ENCODE measurements at places on chromosomes 3 and 15.

DNA sequence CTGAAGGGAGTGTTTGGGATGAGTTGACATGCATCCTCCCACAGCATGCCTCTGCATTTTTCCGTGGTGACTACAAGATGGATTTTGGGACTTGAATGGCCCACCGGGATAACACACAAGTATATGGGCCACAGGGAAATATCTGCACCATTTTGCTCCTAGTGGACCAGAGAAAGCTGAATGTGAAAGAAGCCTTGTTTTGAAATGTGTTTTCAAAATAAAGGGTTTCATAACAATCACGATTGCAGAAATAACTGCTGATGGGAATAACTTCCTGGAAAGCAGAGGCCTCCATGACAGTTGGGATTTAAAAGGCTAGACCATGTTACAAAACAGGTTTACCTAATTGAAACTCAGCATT lies 77.5 kb upstream of the PRR23C start:
- no peak for DNase-seq

DNA sequence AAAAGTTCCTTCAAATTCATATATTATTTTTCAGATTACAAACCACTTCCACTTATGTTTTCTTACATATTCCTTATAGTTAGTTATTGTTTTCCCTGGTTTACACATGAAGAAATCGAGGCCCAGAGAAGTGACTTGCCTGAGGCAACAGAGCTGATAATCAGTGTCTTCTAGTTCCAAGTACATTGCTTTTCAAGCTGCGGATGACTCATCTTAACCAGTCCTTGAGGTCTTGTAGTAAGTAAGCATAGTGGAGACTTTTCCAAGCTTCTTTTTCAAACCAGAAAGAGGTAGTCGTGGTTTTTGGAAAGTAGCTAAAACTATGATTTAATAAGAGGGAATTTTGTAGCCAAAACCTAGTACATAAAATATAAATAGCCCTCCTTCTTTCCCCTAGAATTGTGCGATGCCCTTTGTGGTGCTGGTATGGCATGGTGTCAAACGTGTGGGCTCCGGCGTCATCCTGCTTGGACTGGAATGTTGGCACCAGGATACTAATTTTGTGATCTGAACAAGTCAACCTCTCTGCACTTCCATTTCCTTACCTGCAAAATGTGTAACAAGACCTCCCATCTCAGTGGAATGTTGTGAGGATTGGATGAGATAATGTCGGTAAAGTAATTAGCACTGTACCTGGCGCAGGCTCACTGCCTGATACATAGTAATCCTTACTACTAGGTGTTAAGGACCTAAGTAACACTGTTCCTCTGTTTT lies 19.0 kb upstream of the DLG1 start:
- no peak for DNase-seq

DNA sequence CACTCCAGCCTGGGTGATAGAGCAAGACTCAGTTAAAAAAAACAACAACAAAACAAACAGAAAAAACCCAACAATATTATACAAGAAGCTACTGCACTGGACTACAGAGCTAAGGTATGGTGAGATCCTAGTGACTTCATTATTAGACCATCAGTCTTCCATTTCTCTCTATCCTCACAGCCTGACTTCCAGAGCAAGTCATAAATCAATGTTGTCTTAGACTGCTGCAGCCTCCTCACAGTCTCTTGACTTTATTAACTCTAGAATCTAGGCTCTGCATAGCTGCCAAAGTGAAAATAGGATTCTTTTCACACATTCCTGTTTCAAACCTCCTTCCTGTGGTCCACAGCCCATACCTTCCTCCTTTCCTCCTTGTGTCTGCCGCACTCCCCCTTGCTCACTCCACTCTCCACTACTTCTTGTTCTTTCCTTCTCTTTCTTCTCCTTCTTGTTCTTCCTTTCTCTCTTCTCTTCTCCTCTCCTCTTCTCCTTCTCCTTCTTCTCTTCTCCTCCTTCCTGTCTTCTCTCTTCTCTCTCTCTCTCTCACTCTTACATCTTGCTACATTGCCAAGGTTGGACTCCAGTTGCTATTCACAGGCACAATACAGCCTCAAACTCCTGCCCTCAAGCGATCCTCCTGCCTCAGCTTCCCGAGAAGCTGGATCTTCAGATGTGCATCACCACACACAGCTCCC lies 49.4 kb downstream of the CCR4 start:
- DNase-seq = no peak

DNA sequence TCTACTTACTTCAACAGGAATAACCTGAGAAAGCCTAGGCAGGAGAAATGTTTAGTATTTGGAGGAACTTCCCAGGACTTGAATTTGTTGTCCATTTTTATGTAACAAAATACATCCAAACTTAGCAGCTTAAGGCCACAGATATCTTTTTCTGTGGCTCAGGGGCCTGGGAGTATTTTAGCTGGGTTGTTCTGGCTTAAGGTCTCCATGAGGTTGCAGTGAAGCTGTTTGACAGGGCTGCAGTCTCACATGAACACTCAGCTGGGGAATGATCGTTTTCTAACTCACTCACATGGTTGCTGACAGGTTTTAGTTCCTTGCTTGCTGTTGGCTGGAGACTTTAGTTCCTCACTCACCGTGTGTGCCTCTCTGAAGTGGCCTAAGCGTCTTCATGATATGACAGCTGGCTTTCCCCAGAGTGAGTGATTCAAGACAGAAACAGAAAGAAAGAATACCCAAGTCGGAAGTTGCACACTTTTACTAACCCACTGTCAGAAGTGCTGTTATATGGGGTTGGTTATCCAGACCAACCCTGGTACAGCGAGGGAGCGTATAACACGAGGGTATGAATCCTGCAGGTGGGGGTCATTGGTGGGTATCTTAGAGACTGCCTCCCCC lies 229.7 kb upstream of the TBL1XR1 start:
- DNase-seq = no peak

DNA sequence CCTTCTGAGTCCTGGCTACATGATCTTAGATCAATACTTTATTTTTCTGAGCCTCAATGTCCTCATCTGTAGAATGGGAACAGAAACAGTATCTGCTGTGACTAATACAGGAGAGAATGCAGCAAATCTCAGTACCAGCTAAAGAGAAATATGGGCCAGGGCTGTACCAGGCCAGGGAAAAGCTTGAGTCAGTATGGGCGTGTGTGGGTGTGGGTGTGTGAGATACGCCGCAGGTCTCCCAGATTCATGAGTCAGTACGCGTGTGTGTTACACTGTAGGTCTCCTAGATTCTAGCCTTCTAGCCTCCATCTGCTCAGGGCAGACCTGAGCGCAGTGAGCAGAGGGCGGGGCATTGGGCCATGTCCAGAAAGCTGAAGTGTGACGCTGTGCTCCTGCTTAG lies 15.2 kb downstream of the GNAI2 start:
- DNase-seq = no peak

- DNase-seq = no peak
Observed at GRCh38 chr15:41881920-41882688, 11.7 kb downstream of the SPTBN5 start.

GRCh38 chr15:61364871-61365270 lies 135.8 kb upstream of the RORA start:
- DNase-seq = no peak

DNA sequence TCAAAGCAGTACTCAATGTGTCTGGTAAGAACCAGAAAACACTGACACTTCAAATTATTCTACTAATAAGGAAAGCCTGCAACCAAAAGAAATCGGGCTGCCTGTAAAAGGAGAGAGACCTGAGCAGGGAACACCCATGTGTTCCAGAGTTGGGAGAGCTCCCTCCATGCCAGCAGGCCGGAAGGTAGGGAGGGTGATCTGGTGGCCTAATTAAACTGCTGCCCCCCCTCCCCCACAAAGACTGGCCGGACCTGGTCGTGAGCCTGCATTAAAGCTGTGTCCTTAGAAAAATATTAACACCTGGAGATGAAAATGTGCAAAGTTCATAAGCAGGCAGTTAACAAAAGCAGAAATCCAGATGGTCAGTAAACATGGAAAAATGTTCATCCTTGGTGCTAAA lies 170.6 kb upstream of the BHLHE40 start:
- DNase-seq = no peak

DNA sequence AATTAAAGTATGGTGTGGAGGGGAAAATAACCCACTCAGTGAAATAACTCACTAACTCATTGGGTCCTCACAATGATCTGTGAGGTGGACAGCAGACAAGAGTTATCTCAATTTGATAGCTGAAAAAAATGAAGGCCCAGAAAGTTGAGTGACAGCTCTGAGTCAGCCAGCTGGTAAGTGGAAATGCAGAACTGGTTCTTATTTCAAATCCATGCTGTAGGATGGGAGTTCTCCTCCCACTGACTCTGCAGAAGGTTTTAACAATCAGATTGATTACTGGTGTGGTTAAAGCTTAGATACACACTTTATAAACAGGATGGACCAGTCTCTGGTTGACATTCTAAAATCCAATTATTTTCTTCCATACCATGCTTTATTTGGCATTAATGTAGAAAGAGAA lies 87.0 kb upstream of the LMOD3 start:
- DNase-seq = no peak

DNA sequence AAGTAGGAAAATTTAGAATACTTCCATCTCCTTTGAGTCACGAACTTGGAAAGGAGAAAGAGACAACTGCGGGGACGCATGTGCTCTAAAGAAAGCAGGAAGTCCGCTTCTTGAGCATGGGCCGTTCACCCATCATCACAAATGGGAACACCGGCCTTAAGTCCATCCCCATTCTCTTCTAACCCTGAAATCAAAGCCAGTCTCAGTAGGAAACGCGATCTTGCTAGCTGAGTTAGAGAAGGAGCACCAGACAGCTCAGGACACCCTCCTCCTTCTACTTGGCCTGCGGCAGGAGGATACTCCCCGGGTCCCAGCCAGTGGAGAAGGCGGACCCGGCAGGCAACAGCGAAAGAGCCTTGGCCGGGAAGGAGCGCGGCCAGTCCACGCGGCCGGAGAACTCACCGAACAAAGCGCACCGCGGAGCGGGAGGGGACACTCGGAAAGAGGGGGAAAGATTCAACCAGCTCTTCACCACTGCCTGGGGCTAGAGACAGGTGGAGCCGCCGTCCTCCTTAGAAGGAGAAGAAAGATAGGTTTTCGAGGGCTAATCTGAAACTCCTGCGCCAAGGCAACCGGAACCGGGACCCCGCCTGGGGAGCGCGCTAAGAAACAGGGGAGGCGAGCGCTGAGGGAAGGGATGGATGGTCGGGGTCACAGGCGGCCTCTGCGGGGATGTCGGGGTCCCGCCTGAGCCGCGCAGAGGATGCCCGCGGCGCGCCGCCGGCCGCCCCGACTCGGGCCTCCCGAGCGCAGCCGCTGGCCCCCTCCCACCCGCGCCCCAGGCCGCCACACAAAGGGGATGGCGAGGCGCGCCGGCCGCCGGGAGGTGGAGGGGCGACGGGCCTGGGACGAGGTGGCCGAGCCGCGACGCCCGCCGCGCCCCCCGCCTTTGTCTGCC lies 818 bp downstream of the SLC4A7 start:
- peak; percentile 31 for DNase-seq

GRCh38 chr3:177976866-177977265 lies 559.4 kb upstream of the KCNMB2 start:
- no peak for DNase-seq

- DNase-seq = no peak
Observed at GRCh38 chr3:99534951-99535704, 103.3 kb upstream of the COL8A1 start.

DNA sequence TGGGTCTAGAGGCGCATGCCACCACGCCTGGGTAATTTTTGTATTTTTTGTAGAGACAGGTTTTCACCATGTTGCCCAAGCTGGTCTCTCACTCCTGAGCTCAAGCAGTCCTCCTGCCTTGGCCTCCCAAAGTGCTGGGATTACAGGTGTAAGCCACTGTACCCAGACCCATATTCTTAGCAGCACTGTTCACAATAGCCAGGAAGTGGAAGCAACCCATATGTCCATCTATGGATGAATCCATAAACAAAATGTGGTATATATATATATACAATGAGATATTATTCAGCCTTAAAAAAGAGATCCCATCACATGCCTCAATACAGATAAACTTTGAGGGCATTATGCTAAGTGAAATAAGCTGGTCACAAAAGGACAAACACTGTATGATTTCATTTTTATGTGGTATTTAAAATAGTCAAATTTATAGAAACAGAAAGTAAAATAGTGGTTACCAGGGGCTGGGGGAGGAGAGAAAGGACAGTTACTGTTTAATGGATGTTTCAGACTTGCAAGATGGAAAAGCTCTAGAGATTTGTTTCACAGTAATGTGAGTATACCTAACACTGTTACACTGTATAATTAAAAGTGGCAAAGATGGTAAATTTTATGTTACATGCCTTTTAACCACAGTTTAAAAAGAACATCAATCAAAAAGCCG lies 35.7 kb upstream of the GRAMD1C start:
- DNase-seq = no peak

- no peak for DNase-seq
Observed at GRCh38 chr15:39508536-39508935, 72.3 kb upstream of the THBS1 start.

GRCh38 chr15:83850501-83851245 lies 196.8 kb downstream of the ADAMTSL3 start:
- no peak for DNase-seq

DNA sequence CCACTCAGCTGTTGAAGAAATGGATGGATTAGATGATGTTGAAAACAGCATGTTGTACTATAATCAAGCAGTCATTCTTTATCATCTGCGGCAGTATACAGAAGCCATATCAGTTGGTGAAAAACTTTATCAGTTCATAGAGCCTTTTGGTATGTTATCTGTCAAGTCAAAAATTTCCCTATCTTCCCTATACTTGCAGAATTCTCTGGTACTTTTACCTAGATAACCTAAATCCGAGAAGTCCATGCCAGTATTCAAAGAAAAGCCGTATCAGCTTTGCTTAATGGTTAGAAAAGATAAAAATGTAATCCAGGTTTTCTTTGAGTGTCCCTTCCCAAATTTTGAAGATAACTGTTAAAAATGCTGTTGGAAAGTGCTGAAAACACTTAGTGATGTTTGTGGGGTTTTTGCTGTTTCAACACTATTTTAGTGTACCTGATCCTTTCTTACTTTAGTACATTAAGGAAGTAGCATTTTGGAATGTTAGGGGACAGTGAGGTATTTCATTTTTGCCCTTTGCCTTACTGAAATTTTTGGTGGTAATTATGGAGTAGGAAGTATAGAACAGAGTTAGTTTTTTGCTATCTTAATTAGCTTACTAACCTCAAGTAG lies 23.8 kb downstream of the CNOT10 start:
- DNase-seq = no peak

GRCh38 chr3:70990723-70991122 lies 592.8 kb downstream of the FOXP1 start:
- DNase-seq = no peak

DNA sequence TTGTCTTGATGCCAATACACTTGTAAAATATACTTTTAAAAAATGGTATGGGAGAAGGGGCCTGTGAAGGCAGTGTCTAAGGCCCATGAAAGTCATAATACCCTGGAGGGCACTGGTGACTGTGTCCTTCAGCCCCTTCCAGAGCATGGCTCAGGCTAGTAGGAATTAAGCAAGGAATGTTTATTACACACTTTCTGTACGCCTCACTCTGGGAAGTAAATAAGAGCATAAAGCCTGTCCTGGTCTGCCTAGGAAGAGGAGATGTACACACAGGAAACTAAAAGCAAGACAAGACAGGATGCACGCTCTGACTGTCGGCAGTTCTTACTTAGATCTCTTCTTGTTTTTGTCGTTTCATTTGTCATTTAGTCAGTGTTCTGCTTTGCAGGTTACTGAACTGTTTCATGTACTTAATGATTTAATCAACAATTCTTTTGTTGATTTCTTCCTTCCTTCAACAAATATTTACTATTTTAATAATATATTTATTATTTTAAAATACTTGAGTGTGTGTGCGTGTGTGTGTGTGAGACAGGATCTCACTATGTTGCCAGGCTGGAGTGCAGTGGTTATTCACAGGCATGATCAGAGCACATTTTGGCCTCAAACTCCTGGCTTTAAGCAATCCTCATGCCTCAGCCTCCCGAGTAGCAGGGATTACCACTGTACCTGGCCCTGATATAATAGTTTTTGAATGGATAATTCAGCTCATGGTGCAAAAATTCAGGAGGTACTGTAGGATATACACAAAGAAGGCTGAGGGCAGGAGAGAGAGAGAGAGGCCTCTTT lies 9.0 kb upstream of the SMAD6 start:
- DNase-seq = no peak

All from caudate nucleus (tissue), 63 donors.